ENCODE measurements at places on chromosomes 12 and 14. TPM values are rescaled to one million over a fixed set of nuclear protein-coding genes. Genes with fewer than 3 reads are reported as not detected.

DNA sequence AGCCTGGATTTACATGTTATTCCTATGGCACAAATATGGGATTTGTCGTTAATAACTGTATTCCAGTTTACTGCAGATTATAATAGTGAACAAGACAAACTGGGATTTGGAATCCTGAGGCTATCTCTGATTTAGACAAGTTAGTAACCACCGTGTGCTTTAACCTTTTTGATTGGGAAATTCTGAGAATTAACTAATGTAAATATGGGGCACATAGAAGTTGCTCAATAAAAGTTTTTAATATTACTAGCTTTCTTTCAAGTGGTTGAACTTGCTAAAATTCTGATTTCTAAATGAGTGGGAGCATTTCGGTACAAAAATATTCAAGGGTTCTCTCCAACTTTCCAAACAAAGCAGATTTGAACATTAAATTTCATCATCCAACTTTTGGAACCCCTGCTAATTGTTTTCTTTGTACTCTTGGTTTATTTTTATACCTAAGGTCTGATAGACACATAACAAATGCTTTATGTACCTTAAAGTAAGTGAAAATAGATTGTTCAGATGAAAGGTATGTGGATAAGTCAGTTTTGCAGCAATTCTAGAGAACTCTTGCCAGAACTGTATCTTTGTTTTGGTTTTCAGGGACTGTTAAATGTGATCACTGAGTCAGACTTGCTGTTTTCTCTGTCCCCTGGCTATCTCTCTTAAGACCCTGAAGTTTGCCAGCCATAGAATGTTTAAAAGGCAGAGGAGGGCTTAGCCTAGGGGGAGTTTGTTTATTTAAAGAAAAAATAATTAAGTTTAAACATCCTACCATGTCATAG, 57.5 kb downstream of the FRS2 start:
- DNase-seq: no peak

- no peak for DNase-seq
Observed at GRCh38 chr14:44669496-44669895, 162.4 kb upstream of the FSCB start.

DNA sequence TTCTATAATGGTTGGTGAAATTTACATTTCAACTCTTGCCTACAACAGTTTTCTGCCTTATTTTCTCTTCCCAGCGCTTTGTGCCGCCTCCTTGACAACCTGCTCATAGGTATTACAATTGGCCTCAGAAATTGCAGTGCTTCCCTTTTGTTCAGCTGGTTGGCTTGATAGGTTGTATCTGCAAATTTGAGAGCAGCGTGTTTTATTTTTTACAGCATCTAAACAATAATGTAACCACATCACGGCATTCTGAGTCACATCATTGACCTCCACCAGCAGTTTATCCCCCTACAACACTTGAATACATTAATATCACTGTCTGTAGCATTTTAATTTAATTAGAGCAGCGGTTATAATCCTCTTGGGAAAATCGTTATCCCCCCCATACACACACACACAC, 99.4 kb downstream of the ETV6 start:
- no peak for DNase-seq

DNA sequence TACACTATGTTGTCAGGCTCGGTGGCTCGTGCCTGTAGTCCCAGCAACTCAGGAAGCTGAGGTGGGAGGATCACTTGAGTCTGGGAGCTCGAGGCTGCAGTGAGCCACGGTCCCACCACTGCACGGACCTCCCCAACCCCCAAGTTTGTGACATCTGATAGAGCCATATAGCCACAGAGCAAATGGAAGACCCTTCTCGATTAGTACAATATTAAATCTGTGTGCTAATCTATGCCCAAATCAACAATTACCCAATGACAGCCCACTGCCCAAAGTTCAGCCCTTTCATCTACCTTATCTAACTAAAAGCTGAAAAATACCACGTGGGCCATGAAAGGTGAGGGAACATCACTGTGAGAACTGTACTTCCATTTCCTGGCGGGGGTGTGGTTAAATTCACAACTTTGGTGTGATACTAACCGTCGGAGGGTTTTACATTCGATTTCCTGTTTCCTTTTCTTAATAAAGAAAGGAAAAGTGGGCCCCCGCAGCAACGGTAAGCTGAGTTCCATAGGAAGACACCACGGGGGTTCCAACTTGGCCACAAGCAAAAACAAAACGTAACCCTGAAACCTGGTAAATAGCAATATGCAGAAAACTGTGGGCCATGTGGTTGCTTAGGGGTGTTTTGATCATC, 31.2 kb upstream of the FOS start:
- peak; percentile 32 for DNase-seq

- DNase-seq: no peak
Observed at GRCh38 chr12:2397356-2398045, 344.7 kb downstream of the CACNA1C start.

DNA sequence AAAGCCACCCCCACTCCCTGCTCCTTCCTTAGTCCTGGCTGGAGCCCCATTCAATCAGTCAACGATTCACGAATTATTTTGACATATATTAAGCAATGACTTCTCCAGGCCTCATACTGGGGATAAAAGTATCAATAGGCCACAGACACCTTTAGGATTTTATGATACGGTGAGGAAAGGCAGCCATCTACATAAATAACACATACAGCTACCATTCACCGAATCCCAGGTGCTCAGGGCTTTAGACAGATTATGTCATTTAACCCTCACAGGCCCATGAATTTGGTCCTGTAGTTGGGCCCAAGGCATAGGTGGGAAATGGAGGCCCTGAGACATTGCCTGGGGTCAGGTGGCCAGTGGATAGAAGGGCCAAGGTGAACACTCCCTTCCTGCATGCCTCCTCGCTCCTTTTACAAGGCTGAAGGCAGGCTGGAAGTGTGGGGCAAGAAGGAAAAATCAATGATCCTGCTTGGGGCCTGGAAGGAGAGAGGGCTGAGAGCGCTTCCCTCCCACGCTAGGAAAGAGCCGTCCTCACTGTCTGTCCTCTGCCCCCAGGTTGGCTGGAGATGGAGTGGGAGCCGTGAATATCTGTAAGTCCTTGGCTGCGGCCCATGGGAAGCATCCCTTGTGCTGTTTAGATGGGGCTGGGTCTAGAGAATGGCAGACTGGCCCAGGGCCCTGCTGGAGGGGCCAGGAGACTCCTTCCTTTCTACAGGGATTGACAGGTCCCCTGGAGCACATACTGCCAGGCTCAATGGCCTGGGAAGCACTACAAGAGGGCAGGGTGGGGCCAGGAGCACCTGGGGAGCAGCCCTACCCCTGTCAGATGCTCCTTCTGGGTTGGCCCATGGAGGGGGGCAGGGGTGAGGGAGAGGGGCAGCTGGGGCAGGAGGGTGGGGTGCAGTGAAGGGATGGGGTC, 14.8 kb downstream of the KRT7 start:
- no peak for DNase-seq

GRCh38 chr12:48814262-48815125, 3.8 kb upstream of the CACNB3 start:
- DNase-seq: no peak

- no peak for DNase-seq
Observed at GRCh38 chr12:81128930-81129554, 51.2 kb downstream of the ACSS3 start.

The OTUB2 gene
- 0.99 TPM for total RNA-seq

The SLC7A8 gene
- 0.89 TPM for total RNA-seq

The CFAP54 gene
- 0.15 TPM for total RNA-seq

The SLC10A1 gene
- not detected for total RNA-seq
